ENCODE measurements at places on chromosomes 11 and 22.

DNA sequence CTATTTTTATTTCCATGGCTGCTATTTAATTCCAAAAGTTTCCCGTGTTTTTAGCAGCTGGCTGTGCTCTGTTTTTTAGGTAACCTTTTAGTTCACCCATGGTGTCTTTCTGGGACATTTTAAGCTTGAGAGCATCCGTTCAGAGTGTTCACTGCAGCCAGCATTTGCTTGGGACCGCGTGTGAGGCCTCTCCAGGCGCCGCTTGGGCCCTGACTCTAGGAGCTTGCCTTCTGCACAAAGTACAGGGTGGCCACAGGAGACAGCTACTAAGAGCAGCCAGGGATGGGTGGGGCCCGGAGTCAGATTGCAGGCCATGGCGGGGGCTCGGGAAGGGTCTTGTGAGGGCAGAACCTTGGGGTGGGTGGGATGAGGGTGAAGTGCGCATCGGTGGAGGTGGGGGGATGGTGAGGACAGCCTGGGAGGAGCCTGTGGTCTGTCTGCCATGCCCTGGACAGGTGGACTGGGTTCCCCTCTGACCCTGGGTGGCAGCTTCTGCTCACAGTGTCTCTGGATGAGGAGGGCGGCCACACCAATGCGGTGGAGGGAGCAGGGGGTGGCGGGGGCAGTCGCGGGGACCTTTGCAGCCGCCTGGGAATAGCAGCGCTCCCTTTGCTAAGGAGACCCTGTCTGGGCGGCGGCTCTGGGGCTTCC is 288.1 kb downstream of the TBC1D22A start:
- DNase-seq, result no peak

DNA sequence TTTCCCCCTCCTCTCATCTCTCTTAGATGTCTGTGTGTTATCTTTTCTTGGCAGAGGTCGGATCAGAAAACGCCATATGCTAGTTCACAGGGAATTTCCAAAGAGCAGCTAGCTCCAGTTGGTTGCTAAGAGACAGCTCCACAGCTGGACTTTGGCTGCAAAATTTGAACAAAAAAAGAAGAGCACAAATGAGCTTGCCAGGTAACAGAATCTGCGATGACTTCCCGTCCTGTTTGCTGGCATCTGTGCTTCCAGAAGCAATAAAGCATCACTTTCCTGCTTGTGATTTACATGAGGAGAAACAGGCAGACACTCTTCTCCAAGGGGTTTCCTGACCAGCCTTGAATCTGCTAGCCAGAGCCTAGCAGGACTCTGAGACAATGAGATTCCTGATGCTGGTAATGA is 596.0 kb upstream of the B3GAT1 start:
- DNase-seq, result no peak

DNA sequence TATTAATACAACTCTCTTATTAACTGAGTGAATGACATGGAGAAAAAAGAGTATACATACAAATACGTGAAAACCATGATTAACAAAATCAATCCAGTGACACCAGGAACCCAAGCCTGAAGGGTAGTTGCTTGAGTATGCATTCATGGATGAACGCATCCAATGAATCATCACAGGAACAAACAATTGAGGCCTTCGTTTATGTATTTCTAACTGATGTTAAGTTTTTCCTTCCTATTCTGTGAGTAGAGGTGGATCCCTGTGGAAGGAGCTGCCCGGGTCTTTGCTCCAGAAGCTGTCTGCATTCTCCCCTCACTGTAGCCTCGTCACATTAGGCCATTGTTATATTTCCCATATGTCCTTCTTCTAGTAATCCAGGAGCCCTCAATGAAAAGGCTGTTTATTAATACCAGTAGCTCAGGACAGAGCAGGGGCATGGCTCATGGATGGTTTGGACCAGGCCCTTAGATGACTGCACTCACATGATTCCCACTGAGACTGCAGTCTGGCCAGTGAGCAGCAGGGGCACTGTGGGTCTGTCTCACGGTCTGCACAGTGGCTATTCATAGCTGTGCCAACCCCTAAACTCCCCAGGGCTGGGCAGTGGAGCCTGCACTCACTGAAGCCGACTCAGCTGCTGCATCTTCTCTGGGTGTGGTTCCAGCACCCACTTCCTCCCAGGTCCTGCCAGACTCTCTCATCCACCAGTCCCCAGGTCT is 128.1 kb upstream of the TOP3B start:
- DNase-seq, result peak; percentile 25

GRCh38 chr11:47467357-47467756 is 18.4 kb upstream of the RAPSN start:
- no peak for DNase-seq

GRCh38 chr11:82811369-82811768 is 77.7 kb upstream of the FAM181B start:
- DNase-seq, result no peak

DNA sequence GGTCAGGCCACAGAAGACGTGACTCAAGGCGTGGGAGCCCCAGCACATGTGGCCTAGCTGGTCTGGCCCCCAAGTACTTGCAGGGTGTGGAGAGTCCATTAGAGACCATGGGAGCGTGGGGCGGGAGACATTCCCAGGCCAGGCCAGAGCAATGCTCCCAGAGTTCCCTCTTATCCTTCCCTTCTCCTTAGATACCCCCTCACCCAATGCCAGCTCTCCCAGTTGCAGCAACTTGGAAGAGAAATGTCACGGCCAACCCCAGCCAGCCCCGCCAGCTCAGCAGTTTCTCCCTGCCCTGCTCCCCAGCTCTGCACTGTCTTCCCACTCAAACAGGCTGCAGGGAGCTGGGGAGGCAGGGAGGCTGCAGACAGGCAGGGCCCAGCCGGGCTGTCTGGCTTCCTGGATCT is 65.4 kb upstream of the TSPAN18 start:
- no peak for DNase-seq

DNA sequence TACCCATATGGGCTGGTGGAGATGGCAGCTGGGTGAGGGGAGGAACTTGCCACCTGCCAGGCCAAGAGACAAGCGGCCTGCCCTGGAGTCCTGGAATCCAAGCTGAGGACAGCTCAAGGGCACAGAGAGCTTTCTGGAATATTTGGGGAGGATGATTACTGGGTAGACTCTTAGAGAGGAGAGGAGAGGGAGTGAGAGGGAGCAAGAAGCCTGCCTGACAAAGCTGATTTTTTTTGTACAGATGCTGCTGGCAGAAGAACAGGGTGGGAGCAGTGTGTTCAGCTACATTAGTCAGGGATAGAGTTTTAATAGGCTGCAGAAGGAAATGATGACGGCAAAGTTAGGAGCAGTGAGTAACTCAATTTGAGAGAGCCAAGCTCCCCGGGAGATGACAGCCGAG is 299.3 kb downstream of the NXPE2 start:
- no peak for DNase-seq

- DNase-seq, result no peak
Measured at GRCh38 chr22:32701034-32701433, 100.5 kb upstream of the TIMP3 start.

DNA sequence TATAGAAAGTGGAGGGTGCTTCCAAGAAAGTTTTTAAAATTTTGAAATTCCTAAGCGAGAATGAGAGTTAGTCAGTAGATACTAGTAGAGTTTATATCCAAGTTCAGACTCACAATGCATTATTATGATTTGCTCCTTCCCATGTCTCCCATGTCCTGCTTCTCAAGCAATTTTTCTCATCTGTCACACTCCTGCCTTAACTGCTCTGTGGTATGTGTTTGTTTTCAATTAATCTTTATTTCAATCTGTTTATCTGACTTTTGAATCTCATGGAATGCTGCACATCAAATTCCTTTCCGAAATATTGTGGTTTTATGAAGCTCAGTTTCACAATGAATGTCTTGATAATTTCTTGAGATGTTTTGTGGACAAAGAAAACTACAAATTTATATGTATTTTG is 18.1 kb downstream of the THY1 start:
- DNase-seq, result no peak

DNA sequence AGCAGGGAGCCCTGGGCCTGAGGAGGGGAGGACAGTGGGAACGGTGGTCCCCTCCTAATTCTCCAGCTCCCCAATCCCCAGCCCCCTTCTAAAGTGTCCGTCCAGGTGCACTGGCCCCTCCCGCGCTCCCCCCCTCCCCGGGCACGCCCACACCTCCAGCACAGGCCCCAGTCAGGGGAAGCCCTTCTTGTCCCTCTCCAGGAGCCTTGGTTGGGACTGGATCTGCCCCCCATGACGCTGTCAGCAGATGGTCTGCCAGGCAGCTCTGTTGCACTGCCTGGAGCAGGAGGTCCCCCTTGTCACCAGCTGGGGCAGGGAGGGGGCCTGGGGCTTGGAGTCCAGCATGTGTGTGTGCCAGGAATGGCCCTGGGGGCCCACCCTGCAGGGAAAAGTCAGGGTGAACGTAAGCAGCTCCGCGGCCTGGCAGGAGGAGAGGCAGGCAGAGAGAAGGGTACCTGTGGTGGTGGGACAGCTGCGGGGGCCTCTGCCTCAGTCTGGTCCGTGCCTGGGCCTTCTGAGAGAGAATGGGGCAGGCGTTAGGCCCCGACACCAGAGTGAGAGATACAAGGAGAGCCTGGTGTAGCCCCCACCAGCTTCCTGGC is 1.6 kb downstream of the IRF7 start:
- no peak for DNase-seq

DNA sequence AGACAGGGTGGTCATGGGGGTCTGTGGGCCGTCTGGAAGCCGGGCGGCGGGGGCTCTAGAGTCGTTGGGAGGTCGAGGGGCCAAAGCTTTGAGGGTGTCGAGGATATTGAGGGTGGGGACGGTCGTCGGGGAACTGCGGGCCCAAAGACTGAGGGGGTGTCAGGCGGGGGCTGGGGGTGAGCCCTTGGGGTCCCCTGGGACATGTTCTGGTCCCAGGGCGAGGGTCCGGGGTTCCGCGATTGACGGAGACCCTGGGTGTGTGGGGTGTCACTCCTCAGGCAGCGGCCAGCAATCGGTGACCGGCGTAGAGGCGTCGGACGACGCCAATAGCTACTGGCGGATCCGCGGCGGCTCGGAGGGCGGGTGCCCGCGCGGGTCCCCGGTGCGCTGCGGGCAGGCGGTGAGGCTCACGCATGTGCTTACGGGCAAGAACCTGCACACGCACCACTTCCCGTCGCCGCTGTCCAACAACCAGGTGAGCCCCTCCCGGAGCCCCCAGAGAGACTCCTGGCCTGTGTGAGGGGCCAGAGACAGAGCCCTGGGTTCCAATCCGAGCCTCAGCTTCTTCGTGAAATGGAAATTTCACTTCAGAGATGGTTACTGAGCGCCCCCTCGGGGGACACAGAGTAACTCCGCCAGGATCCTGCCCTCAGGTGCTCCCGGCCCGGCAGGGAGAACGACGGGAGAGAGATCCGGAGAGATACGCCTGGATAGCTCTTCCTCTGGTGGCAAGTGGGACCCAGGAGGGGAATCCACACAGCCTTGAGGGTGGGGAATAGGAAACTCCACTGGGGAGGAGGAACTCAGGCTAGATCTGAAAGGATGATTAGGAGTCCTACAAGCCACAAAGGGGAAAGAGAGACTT is 714 bp downstream of the SDF2L1 start:
- DNase-seq, result peak; percentile 45

DNA sequence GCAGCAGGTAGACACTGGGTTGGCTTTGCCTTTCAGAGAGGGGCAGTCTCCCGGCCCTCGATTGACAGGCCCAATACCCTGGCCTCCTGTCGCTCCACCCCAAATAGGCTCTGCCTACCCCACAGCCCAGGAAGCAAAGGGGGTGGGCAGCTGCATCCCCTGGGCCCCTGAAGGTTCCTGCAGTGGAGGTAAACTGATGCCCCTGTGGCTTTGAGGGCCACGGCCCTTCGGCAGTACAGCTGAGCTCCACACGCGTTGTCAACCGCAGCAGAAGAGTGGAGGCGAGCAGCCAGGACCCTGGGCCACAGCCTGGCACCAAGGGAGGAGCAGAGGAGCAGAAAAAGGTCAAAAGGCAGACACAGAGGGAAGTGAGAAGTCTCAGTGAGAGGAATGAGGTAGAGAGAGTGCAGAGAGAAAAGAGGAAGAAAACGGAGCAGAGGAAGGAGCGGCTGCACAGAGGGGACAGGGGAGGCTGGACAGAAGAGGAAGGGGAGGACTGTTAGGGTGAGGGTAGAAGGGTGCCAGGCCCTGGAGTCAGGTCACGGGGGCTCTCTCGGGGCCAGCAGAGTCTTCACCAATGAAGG is 64.0 kb downstream of the SLC22A12 start:
- DNase-seq, result no peak
